ENCODE measurements at places on chromosomes 6 and 20. TPM values are rescaled to one million over a fixed set of nuclear protein-coding genes. Genes with fewer than 3 reads are reported as not detected.

Gene ID1
- 17.8 TPM for total RNA-seq

Gene PGC
- not detected for total RNA-seq

Gene RAB44
- under 0.01 TPM for total RNA-seq

Gene DDO
- 0.16 TPM for total RNA-seq

Gene KHDC1L
- 1.1 TPM for total RNA-seq

Gene DUSP15
- not detected for total RNA-seq

Gene PTGIS
- total RNA-seq: 6.3 TPM

Gene TNFRSF21
- 80.1 TPM for total RNA-seq

Gene MRPS26
- 20.4 TPM for total RNA-seq

Gene EPHA7
- total RNA-seq: 0.16 TPM

Gene LTA
- total RNA-seq: not detected

Gene KCNK16
- total RNA-seq: not detected

Gene PRPF6
- 55.3 TPM for total RNA-seq

Gene IL20RA
- total RNA-seq: 0.49 TPM

Gene CD83
- total RNA-seq: 3.4 TPM

Gene DIDO1
- total RNA-seq: 59.1 TPM

Gene ADGRF4
- total RNA-seq: not detected

Gene ZBP1
- not detected for total RNA-seq

Gene HSPA12B
- total RNA-seq: 0.65 TPM

Gene MAK
- not detected for total RNA-seq

Gene STX16
- total RNA-seq: 41.5 TPM

Gene DACT2
- total RNA-seq: not detected

Gene SLC9A8
- total RNA-seq: 15.4 TPM

Gene SIGLEC1
- under 0.01 TPM for total RNA-seq

Gene SIM1
- 10.7 TPM for total RNA-seq

Gene NCOA3
- total RNA-seq: 94.0 TPM

Gene HFE
- total RNA-seq: 25.2 TPM

Gene ZSCAN23
- total RNA-seq: 4.5 TPM

Gene TFAP2D
- total RNA-seq: not detected

Gene PI16
- 0.16 TPM for total RNA-seq

Gene IL17F
- not detected for total RNA-seq

Gene C6orf15
- not detected for total RNA-seq

Gene PPP1R16B
- total RNA-seq: not detected

Gene LHFPL5
- not detected for total RNA-seq

Gene ZFP57
- 0.24 TPM for total RNA-seq

Gene WTAP
- 104 TPM for total RNA-seq

Gene EFCAB8
- under 0.01 TPM for total RNA-seq

Gene COL9A3
- total RNA-seq: 0.24 TPM

Gene TRAPPC3L
- not detected for total RNA-seq

Gene SSR1
- 127 TPM for total RNA-seq

Gene PLG
- not detected for total RNA-seq

Gene MUC21
- total RNA-seq: not detected

Gene C6orf141
- total RNA-seq: 0.12 TPM

Gene ABHD16A
- total RNA-seq: 32.8 TPM

All from hair follicle dermal papilla cell (primary cell).